ENCODE measurements at places on chromosomes 12 and 14.

GRCh38 chr12:102302553-102302952 lies 104.9 kb upstream of the PMCH start:
- DNase-seq = no peak

DNA sequence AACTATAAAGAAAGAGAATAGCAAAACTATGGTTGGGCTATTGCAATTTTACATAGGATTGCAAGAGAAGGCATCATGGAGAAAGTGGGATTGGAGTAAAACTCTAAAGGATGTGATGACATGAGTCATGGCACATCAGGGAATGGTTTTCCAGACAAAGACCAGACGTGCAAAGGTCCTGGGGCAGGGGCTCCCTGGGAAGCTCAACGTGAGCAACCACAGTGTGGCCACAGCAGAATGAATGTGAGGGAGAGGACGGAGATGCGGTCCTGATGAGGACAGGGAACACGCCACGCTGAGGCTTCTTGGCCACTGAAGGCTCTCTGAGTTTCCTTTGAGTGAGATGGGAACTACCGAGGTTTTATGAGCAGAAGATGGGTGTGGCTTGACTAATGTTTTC lies 38.2 kb downstream of the FZD10 start:
- DNase-seq = no peak

DNA sequence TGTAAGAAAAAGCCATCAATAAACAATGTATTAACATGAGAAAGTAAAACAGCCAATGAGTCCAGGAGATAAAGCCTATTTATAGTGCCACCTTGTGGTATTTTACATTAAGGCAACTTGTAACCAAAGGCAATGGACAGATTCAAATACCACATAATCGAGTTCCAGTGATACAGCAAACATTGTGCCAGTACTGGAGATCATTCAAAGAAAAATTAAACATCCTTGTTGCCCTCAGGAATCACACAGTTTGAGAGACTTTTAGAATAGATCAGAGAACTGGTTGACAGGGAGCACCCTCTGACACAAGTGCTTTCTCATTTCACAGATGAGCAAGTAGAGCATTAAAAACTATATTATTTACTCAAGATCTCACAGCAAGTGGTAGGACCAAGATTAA lies 98.1 kb downstream of the DDHD1 start:
- peak; percentile 51 for DNase-seq

DNA sequence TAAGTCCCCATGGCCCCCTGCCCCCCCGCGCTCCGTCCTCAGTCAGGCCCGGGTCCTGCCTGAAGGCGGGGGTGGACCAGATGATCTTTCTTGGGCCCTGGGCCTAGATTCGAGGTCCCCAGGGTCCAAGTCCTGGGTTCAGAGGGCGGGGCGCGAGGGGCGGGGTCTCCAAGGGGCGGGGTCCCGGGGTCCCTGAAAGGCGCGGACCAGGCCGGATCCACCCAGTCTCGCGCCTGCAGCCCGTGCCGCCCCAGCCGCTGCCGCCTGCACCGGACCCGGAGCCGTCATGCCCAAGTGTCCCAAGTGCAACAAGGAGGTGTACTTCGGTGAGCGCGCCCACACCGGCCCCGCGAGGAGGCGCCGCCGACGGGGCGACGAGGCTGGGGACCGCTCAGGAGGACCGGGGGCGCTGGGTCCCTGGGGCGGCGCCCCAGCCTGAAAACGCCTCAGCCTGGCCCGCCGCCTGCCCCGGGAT lies 325 bp downstream of the CRIP1 start:
- DNase-seq = peak; percentile 89

GRCh38 chr14:89239023-89239422 lies 178.0 kb downstream of the FOXN3 start:
- DNase-seq = no peak

DNA sequence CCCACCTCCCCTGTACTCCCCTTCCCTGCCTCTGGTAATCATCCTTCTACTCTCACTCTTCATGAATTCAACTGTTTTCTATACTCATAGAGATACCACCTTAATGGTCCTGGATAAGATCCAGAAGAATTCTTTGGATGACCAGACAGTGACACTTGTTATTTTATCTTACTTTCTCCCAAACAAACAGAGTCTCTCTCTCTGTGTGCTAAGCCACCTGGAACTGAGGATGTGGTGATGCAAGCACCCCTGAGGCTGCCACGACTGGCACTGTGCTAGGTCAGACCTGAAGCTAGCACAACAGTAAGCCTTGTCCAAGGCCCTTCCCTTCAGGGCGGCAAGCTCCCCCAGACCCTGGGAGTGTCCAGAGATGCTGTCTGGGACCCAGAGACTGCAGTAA lies 250.2 kb downstream of the C12orf50 start:
- no peak for DNase-seq

DNA sequence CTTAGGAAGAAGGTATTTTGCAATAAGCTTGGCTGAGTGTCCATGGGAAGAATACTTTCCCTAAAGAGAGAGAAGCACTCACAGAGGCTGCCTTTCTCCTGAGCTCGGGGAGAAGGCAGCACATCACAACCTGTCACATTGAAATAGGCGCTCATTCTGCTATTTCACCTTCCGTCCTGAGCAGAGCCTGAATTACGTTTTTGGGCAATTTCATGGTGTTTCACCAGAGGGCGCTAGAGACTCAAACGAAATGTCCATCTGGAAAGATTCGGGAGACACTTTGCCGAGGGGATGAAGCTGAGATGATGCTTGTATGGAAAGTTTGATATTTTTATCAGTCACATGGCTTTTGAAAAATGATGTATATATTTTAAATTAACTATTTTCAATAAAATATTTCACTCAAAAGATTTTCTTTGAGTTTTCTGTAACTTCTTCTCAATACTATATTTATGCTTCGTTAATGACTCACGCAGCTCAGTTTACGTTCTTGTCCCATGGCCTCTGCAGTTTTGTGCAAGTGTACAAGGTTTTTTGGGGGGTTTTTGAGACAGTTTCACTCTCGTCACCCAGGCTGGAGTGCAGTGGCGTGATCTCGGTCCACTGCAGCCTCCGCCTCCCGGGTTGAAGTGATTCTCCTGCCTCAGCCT lies 17.4 kb upstream of the B4GALNT3 start:
- DNase-seq = peak; percentile 59

DNA sequence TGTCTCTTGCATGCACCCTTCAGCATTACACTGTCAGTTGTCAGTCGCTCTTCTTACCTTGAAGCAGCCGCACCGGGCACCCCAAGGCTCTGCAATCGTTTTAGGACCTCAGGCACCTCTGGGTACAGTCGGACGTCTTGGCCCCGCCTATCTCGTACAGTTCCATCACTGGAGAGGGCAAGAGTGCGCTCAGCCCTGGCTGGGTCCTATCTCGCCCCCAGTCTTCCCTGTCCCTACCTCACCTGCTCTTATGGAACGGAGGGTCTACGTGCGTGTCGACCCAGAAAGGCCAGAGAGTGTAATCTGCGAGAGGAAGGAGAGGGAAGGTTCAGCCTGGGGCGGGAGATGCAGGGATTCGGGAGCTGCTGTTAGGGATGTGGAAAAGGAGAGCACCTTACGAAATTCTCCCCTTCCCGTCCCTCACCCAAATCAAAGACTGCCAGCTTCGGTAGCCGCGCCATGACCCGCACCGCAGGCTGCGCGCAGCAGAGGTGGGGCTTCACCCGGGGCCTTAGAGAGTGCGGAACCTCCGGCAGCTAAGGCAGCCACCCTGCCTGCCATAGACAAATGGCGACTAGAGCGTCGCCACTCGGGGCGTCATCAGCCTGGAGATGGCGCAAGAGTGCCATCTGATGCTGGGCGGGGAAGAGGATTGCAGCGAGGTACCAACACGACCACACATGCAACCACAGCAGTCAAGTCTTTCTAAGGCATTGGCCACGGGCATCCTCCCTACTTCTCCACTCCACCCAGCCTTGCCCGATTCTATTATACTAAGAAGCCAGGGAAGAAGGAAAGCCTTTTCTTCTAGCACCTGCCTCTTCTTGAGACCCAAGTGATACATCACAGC lies at the start of gene MDP1:
MDP1 (minus strand) TSS at position 572 of the 850 bp plus-strand sequence; CDS start at position 461, 111 bp downstream.
- DNase-seq = peak; percentile 90

- DNase-seq = no peak
These were observed 118.5 kb downstream of the RFLNA start for GRCh38 chr12:124413401-124413800.

DNA sequence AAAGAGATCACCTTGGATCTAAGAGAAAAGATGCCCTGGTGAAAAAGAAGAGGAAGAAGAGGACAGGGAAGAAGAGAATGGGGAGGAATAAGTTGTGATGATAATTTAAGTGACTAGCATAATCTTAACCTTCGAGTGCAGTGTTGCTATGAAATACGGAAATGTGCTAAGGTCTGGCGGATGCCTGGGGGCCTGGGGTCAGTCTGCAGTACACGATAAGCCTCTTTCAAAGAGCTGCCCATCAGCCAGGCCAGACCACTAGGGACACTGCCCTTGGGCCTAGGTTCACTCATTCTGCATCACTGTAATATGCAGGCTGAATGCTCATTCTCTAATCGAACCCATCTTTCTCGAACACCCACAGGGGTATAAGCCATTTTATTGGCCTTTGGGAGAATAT lies 83.4 kb downstream of the PLEKHG3 start:
- no peak for DNase-seq

- no peak for DNase-seq
These were observed 47.6 kb upstream of the PNMA1 start for GRCh38 chr14:73761618-73762355.

DNA sequence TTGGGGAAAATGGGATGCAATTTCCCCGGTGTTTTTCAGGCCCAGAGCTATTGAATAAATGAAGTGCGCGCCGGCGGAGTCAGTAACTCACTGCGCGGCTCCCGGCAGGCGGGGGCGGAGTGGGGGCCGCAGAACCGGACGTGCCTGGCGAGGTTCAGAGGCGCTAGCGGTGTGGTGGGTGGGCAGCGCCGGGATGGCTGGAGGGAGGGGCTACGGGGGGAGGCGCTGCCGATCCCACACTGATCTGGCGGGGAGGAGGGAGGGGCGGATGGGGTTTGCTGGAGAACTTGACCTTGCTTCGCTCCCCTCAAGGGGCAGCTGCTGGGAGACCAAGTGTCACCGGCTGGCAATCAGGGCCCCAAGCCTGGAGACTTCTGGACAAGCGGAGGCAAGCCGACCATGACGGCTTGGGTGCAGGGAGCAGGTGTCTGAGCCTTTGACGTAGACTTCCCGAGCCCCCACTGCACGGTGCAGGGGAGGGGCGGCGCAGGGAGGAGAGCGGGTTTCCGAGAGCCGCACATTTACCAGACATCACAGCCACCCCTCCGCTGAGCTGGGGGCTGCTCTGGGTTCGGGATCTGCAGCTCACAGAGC lies 174.1 kb upstream of the RTL1 start:
- no peak for DNase-seq

GRCh38 chr12:6332459-6332858 lies 9.4 kb downstream of the TNFRSF1A start:
- no peak for DNase-seq

GRCh38 chr12:104242546-104243206 lies 27.1 kb downstream of the TXNRD1 start:
- no peak for DNase-seq

- no peak for DNase-seq
These were observed 186.3 kb upstream of the EGLN3 start for GRCh38 chr14:34137001-34137745.

DNA sequence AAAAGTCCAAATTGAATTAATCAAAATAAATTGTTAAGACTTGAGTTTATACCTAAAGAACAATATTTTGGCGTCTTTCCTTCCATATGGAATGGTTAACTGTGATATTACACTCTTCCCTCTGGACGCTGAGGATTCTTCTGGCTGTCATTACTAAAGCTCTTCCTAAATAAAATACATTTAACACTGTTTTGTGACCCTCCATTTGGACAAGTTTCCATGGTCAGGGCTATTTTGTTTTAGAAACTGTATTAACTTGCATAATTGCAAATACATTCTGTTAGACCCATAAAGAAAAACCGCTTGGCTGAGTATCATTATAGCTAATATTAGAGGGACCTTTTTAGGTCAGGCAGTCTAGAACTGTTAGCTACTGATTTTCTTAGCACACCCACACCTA lies 87.4 kb downstream of the NAV3 start:
- DNase-seq = no peak

- DNase-seq = no peak
These were observed 13.7 kb downstream of the SIX4 start for GRCh38 chr14:60710494-60710893.

DNA sequence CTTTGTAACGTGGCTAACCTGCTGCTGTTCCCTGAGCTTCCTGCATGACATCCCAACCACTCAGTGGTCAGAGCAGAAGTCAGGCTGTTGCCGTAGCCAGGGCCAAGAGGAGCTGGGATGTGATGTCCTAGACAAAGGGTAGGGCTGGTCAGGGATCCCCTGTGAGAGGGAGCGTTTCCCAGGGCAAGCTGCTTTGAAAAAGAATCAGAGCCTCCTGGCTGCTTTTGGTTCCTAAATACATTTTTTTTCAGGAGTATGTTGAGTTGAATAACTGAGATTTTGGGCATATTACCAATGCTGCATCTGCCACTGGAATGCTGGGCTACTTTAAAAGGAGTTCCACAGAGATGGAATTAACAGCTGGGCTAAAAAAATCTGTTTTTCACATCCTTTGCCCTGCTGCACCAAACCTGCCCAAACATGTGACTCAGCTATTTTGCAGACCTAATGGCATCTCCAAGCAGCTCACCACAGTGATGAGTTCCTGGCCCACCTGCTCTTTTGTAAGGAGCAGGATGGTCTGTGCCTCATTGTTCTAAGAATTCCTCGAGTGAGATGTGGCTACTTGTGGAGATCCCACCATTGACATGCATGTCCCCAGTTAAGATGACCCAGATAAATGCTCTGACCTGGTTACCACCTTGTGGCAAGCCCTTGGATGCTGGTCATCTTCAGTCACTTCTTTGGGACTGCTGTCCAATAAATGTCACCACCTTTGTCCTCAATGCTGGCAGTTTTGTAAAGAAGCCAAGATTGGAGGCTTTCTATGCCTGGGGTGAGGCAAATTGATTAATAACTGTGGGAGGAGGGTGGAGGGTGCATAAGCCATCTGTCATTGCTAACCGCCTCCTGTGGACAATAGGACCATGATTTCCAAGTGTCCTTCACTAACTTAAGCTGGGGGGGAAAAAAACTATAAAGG lies 24.1 kb downstream of the ANKRD13A start:
- DNase-seq = no peak

DNA sequence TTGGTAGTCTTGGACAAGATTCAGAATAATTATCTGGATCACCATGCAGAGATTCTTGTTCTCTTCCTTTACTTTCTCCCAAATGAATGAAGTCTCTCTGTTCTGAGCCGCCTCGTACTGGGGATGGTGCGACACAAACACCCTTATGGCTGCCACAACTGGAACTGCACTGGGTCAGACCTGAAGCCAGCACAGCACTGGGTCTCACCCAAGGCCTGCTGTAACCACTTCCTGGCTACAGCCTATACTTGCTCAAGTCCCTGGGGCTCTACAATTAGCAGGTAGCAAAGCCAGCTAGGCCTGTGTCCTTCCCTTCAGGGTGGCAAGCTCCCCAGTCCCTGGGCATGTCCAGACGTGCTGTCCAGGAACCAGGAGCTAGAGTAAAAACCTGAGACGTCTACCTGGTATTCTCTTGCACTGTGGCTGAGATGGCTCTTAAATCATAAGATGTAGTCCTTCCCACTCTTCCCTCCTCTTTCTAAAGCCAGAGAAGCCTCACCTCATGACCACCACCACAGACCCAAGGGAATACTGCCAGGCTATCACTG lies 27.6 kb downstream of the IFNG start:
- no peak for DNase-seq

- no peak for DNase-seq
These were observed 42.2 kb downstream of the TPCN1 start for GRCh38 chr12:113263431-113263963.
